Right cardiac atrium (tissue), 5 donors: ENCODE measurements at places on chromosomes 12 and 14. TPM values are rescaled to one million over a fixed set of nuclear protein-coding genes. Genes with fewer than 3 reads are reported as not detected.

Gene ASCL1
- polyA plus RNA-seq: not detected

GRCh38 chr14:65961004-65961403 lies 525.2 kb upstream of the CCDC196 start:
- peak; percentile 49 for DNase-seq

DNA sequence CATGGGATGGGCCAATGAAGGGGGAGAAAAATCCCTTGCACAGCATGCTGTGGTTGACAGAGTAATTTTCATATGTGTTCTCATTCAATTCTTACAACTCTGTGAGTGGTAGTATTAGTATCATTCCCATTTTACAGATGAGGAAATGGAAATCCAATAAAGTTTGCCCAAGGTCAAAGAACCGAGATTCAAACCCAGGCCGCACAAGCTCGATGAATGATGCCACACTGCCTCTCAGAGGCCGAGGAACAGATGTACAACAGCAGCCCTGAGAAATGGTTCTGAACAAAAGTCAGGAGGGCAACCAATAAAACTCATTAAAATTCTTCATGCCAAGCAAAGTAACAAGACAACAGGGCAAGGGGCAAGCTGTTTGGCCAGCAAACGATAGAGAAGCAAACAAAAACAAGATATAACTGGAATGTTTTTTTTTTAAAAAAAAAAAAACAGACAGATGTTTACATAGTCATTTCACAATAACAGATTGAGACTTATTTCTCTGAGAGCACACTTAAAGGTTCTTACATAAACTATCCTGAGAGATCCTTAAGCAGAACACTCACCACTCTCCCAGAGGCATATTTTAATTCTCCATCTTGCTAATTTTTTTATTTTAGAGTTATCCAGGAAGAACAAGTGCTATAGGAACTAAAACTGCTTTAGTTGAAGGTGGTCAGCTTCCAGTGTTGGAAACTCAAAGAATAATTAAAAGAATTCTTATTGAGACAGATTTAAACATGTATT lies 85.8 kb downstream of the EXOC5 start:
- DNase-seq: no peak

GRCh38 chr12:24600996-24601395 lies 347.9 kb downstream of the BCAT1 start:
- no peak for DNase-seq

Gene GALNT6
- polyA plus RNA-seq: 0.25 TPM

GRCh38 chr12:10016881-10017280 lies 6.5 kb downstream of the CLEC12B start:
- DNase-seq: no peak

GRCh38 chr14:100400115-100400514 lies 77.0 kb downstream of the SLC25A47 start:
- DNase-seq: no peak

- DNase-seq: no peak
Observed at GRCh38 chr14:47662466-47662865, 12.9 kb downstream of the MDGA2 start.

DNA sequence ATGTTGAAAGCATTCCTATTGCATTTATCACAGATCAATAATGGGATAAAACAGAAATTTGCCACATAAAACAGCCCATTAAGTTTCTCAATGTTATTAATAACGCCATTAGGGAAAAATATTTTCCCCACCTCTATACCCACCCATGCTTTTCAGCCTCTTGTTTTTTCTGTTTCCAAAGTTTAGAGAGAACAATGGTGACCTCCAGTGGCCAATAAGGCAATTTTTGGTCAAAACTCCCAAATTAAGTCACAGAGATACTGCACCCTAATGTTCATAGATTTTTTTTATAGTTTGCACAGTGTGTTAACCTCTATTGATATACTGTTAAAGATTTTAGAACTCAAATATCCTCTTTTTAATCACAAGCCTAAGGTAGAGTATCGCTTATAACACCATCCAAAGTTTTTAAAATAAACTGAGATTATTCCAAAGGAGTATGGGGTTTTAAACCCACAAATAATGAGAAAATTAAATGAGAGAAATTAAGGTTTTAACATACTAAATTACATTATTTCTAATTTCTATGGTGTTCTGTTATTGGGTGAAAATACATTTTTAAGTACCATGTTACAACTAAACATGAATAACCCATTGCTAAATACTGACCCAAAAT lies 184.7 kb upstream of the DCN start:
- no peak for DNase-seq

Gene PRPF39
- 10.5 TPM for polyA plus RNA-seq

DNA sequence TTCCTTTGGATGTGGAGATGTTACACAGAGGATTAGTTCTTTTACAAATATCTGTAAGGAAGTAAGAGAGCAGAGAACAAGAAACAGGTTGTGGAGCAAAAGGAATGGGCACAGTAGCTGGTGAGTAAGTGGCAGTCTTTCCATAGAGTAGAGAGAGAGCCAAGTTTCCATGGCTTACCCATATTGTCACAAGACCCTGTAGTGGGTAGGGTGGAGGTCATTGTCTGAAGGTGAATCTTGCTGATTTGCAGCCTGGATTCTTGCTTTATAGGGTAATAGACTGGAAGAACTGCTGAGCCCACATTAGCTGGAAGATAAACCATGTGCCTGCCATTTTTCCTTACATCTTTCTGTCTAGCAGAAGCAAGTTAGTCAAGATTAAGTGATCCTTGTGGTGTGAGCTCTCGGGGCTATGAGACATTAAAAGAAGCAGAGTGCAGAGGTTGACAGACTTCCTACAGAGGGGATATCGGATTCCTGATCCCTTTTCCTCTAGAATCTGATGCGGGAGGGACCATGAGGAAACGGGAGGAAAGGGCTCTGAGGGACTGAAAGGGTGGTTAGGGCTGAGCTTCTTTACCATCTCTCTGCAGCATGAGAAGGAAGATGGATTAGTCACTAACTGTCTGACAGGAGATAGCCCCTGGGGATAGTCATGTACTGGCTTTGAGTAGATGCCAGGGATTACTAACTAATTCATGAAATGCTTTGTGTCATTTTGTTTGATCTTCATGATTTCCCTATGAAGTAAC lies 44.0 kb upstream of the LRTM2 start:
- no peak for DNase-seq

GRCh38 chr14:75630695-75631452 lies 29.8 kb downstream of the ERG28 start:
- no peak for DNase-seq

GRCh38 chr14:32233260-32233659 lies 30.2 kb upstream of the RNU6-8 start:
- DNase-seq: no peak

- no peak for DNase-seq
Observed at GRCh38 chr14:98853063-98853729, 418.8 kb downstream of the BCL11B start.

DNA sequence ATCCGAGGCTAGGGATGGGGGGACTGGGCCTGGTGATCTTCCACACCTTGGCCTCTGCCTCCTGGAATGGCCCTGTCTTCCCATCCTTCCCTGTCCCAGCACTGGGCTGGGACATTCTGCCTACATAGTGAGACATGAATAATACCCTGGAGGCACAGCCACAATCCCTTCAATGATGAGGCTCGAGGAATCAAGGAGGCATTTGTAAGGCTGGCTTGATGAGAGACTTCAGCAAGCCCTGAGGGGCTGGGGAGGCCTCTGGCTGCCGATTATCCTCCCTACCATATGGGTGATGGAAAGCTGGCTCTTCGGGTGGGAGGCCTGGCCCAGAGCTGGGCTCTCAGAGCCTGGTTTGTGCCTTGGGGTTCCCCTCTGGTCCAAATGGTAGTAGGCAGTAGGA lies 92.5 kb downstream of the CALM1 start:
- no peak for DNase-seq

GRCh38 chr14:63470962-63471793 lies 72.0 kb downstream of the PPP2R5E start:
- no peak for DNase-seq

- no peak for DNase-seq
Observed at GRCh38 chr12:118166946-118167345, 31.0 kb downstream of the PEBP1 start.

DNA sequence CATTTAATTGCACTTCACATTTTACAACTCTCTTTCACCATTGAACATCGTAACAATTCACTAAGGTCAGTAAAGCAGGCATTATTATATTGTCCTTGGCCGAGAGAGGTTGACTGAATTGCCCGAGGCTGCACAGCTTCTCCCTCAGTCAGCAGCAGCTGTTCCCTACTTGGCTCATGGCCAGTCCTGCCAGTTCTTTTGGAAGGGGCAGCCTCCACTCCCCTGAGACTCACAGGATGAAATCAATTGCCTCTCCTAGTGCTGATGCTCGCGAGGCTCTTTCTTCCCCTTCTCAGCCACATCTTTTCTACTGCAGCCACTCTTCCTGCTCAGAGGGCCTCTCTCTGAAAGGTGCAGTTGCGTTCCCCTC lies 79.9 kb upstream of the KCNA1 start:
- no peak for DNase-seq

DNA sequence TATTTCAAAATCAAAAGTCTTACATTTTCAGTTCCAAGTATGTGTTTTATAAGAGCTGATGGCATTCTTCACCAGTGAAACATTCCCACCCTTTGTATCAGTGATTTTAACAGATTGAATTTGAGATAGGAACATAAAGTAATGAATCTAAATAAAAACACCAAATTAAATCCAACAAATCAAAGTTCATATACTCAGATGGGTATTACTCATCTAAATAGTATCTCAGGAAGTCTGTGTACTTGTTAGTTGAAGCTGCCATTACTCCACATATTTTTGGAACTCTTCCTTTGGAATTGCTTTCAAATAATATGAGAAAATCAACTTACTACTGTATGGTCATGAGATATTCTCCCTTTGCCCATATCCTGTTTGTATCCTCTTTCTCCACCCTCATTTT lies 89.1 kb downstream of the MIA2 start:
- DNase-seq: no peak

DNA sequence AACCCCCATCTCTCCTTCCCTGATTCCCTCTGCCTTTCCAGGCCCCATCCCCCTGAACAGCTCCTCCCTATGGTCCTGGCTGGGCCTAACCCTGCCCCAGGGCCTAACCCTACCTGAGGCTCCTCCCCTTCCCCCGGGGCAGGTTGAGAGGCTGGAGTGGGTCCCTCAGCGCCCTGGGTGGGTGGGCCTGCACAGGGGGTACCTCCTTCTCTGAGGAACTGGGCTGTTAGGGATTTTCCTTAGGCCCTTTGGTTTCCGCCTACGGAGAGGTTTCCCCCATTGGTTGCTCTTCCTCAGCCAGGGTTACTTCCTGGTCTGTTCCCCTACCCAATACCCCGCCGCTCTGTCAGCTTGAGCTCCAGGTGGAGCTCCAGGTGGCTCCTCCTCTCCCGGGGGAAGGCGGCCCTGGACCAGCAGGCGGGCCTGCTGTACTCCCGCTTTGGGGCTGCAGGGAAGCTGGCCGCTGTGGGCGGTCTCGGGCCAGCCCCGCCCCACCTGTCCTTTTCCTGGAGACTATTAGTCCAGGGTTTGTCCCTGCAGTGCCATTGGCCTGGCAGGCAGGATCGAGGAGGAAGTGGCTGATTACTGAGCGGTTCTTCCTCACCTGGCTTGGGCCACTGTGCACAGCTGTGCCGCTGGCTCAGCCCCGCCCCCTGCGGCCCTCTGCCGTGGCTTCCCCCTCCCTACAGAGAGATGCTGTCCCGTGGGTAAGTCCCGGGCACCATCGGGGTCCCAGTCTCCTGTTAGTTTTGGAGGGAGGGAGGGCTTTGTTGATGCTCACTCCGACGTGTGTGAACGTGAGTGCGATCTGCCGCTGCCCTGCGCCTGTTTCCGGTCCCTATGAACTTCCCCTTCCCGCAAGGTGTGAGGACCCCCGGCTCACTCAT lies 2.5 kb downstream of the C12orf57 start:
- DNase-seq: peak; percentile 57

GRCh38 chr12:50569876-50570275 lies 65.1 kb downstream of the DIP2B start:
- no peak for DNase-seq

DNA sequence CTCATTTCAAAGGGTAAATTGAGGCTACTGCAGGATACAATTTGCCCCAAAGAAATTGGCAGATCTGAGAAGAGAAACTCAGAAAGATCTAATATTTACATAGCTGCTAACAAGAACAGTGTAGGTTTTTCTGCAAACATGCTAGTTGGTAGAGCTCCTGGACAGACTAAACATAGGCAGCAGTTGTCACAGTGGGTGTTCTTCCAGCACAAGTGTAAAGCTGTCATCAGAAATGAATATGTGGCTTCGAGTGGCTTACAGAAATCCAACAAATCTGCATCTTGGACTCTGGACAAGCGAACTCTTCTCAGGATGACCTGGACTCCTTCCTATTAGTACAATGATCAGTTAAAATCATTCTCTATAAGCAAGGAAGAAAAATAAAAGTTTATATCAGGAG lies 5.9 kb downstream of the CBX5 start:
- no peak for DNase-seq

GRCh38 chr12:23950210-23950774 lies 822 bp upstream of the SOX5 start:
- peak; percentile 17 for DNase-seq

Gene RNASE1
- 290 TPM for polyA plus RNA-seq

- no peak for DNase-seq
Observed at GRCh38 chr12:57234571-57235016, 5.1 kb downstream of the SHMT2 start.

Gene CLEC2A
- not detected for polyA plus RNA-seq

DNA sequence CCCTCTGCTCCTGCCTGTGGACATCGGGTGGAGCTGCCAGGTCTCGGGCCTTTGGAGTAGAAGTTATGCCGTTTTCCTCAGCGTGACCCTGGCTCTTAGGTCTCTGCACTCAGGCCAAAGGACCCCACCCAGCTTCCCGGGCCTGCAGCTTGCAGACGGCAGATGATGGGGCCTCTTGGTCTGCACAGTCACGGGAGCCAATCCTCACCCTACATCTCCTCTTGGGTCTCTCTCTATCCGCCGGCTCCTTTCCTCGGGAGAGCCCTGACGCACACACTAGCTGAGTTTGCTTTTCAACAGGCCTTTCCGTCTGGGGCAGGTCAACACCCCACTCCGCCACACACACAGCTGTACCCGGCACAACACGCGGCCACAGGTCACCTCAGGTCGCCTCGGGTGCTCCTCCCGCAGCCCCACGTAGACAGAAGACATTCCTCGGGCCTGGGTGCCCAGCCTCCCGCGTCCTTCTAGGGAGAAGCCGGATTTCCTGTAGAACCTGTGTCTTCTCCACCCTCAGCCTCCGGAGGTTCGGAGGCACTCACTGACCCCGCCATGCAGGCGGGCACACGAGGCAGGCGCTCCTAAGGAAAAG lies 9.9 kb downstream of the GALNT9 start:
- peak; percentile 29 for DNase-seq

Gene CELA1
- not detected for polyA plus RNA-seq

DNA sequence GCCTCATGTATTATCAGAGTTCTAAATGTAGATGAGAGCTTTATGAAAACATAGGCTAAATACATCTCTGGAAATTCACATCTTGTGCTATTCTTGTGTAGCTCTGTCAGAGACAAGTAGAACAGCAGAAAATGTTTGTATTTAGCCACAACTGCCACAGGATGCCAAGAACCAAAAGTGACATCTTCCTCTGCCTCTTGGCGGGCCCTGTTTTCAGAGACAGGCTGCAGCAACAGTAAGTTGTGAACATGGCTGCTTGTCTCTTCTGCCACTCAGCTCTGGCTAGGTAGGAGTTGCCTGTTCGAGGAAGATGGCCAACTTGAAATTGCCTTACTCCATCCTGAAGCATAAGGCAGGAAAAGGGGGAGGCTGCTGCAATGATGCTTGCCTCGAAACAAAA lies 30.4 kb downstream of the SETD3 start:
- DNase-seq: no peak
